NCI-H1694 treated with DMSO at 0.1 percent for 48 hours (cell line): ENCODE measurements at places on chromosomes 11 and 22.

DNA sequence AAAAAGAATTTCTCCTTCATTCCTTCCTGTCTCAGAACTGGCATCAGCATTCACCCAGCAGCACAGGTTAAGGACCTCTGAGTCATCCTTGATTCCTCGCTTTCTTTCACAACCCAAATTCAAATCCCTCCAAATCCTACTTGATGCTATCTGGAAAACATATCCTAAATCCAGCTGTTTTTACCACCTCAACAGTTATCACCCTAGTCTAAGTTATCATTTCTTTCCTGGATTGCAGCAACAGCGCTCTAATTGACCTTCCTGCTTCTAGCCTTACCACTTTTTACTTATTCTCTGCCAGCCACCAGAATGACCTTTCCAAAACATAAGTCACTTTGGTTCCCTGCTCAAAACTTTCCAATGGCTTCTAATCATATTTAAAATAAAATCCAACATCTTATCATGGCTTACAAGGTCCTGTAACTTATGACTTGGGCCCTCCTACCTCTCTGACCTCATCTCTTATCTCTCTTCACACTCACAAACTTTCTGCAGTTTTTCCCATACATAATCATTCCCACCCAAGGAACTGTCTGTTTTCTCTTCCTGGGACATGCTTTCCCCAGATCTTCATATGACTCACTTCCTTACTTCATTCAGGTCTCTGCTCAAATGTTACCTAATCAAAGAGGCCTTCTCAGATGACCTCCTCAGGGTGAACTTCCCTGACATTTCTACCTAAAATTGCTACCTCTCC is 119.4 kb downstream of the TTC28 start:
- no peak for DNase-seq

DNA sequence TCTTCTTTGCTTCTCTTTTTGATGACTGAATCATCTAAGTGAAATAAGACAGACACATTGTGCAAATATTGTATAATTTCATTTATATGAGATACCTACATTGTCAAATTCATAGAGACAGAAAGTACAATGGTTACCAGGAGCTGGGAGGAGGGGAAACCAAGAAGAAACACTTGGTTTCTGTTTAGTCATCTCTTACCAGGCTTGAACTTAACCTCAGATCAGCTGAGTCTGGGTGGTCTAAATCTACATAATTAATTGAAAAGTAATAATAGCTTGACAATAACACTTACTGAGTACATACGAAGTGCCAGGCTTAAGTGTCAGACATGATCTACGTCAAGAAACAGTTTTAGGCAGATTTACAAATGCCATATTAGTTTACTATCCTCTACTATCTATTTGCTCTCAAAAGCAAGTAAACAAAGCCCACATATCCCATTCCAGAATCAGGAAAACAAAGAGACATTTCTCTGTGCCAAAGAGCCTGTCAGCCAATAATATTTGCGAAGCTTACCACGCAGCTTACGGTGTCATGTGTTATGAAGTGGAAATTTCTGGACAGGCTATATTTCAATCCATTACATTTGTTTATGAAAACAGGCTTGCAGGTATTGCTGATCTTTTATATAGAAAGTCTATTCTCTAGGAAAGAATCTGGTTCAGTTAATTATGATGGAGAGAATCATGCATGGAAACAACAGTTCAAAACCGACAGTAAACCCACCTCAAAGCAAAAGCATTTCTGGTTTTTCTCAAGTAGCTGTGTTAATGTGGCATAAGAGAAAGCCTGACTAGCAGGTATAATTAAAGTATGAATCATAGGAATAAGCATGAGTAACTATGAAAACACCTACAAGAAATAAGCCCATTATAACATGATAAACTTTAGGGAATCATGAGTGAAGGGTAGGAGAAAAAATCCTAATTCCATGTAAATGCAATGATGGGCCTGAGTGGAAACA is 2.7 kb upstream of the ARHGAP42 start:
- DNase-seq, result no peak

DNA sequence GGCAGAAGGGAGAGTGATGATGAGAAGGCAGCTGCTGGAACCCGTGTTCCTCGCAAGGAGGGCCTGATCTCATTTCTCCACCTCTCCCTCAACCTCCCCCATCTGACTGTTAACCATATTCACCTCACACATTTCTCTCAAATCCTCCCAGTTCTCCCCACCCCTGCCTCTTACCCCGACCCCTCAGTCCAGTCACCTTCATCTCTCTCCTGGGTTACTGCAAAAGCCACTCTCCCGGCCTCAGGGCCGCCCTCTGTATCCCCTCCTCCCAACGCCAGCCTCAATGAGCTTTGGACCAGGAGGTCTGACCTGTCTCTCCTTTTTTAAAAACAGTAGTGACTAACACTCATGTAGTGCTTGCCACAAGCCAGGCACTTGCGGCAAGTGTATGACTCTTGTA is 29.5 kb upstream of the LMO1 start:
- no peak for DNase-seq

DNA sequence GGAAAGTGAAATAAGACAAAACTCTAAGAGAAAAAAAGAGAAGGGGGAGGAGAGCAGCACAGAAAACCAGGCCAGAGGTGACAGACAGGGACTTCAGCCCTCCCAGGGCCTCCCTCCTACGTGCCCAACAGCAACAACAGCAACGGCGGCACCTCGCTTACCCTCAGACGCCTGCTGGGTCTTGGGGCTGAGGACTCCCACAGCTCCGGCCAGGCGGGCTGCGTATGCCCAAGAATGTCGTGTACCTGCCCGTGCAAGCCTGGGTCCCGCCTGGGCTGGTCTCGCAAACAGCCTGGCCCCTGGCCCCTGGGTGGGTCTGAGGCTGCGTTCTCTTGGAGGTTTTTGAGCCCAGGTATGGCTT is 30.5 kb downstream of the ARAP1 start:
- no peak for DNase-seq

DNA sequence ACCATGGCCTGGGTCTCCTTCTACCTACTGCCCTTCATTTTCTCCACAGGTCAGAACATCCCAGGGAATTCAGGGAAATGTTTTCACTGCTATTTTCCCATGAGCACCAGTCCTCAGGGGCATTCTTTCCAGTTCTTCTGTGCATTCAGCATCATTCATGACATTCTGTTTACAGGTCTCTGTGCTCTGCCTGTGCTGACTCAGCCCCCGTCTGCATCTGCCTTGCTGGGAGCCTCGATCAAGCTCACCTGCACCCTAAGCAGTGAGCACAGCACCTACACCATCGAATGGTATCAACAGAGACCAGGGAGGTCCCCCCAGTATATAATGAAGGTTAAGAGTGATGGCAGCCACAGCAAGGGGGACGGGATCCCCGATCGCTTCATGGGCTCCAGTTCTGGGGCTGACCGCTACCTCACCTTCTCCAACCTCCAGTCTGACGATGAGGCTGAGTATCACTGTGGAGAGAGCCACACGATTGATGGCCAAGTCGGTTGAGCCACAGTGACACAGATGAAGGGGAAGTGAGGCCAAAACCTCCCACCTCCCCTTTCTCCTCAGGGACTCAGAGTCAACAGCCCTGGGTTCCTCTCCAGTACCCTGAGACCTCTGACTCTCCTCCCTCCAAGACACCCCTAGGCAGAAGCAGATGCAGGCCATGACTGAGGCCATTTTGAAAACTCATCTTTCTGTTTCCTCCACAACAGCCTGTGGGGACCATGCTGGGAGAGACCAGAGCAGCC is 15.9 kb upstream of the IGLL5 start:
- no peak for DNase-seq
